Stromal cell of bone marrow (primary cell): ENCODE measurements at places on chromosomes 3 and 15.
A peak's percentile ranks its signal among the peaks of the same experiment; 100 is the strongest.

DNA sequence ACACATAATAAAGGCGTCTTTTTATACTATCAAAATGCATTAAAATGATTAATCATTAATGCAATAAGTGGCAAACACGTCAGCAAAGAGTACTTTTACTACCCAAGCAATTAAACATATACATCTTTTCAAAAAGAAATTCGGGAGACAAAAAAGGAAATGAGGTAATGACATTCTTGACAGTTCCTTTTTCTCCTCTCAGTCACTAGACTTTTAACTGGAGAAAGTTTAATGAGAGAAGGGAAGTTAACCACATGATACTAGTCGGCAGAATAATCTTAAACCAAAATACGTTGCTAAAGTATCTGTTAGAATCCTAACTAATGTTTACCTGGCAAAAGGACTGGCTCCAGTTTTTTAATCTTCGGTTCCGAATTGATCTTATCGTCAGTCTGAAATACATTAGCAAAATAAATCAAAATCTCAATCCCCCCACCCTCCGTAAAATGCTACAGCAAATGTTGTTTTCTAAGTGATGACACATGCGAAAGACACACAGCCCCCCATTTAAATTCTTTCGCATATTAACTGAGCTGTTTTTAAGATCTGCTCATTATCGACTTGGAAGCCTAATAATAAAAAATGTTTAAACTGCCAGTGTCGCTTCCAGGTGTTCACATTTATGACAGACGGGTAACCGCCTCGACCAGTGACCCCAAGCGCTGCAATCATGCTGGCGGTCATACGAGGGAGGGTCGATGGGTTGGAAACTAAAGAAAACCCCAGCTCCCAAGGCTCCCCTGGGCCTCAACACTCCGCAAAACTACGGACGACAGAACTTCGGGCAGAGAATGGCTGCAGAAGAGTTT, 778 bp downstream of the MTMR10 start:
- DNase-seq, result no peak

DNA sequence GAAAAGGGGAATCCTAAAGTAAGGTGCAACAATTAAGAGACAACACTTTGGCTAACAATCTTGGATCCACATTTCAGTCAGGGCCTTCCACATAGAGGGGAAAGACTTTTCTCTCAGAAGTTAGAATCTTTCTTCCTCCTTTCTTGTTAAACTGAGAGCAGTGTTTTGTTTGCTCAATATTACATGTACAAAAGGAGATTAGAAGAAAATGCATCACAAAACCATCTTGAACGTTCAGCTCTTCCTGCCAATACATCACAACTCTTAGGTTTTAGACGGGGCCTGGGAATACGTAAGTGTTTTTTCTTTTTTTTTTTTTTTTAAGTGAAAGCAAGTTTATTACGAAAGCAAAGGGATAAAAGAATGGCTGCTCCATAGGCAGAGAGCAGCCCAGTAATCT, 39.1 kb downstream of the MAP2K1 start:
- no peak for DNase-seq

DNA sequence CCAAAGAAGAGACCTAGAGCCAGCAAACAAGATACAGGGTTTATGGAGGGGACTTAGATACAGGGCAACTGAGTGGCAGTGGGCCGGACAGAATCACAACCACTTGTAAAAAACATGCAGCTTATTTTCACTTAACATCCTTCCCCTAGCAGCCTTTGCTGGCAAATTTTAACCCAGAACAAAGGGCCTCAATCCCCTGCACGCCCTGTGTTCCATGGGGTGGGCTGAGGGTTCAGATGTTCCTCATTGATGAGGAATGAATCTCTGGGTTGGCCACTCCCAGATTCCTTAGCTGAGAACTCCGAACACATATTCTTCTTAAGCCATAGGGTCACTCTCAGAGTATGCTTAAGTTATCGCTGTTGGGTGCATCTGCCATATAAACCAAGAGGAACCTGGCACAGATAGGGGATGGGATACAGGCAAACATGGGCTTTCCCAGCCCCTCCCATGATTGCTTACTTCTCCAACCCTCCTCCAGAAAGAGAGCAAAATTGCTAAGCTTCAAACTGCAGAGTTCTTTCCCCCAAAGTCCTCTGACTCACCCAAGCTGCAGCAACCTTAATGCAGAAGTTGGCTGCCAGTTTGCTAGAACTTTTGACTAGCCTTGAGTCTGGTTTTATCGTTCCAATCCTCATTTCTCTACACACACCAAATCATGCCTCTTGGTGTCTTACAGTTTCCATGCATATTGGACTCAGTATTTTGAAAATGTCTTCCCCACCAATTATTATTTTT, 146.9 kb downstream of the CD47 start:
- peak; percentile 47 for DNase-seq

DNA sequence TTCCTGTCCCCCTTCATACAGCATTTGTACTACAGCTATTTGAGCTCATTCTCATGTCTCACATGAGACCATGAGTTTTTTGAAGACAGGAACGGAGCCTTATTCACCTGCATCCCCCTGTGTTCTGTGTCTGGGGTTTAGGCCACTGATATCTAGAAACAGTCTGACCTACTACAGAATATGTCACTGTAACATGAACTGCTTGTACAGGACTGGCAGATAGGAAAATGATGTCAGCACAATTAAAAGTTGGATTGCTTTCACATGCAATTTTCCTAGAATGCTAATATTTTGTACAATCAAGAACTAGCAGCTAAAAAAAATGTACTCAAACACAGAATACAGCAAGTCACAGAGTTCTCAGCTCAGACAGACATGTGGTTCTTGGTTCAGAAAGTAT, 90.8 kb upstream of the FGF12 start:
- no peak for DNase-seq

DNA sequence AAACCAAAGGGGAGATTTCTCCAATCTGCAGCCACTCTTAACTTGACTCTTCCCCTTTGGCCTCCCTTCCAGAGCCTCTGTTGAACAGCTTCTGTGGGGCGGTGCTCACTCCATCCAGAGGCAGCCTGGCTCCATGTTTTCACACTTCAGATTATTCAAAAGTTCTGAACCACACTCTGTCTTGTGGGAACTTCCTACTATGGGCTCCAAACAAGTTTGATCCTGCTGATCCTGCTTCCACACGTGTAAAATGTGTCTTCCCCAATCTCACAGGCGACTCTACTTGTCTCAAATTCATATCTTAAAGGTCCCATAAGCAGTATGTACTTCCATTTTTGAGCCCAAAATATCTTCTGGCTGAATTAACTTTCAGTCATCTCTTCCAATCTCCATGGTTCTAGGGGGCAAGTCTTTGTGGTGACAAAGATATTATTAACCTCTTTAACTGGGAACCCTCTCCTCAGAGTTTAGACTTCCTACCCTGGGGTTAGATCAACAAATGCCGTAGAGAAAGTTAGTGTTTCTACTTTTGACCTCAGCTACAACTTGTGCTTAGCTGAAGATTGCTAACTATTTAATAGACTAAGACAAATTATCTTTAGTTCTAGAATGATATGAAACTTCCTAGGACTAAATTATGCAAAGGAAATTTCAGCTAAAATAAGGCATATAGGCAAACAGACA, 176.3 kb upstream of the BCL6 start:
- DNase-seq, result no peak

DNA sequence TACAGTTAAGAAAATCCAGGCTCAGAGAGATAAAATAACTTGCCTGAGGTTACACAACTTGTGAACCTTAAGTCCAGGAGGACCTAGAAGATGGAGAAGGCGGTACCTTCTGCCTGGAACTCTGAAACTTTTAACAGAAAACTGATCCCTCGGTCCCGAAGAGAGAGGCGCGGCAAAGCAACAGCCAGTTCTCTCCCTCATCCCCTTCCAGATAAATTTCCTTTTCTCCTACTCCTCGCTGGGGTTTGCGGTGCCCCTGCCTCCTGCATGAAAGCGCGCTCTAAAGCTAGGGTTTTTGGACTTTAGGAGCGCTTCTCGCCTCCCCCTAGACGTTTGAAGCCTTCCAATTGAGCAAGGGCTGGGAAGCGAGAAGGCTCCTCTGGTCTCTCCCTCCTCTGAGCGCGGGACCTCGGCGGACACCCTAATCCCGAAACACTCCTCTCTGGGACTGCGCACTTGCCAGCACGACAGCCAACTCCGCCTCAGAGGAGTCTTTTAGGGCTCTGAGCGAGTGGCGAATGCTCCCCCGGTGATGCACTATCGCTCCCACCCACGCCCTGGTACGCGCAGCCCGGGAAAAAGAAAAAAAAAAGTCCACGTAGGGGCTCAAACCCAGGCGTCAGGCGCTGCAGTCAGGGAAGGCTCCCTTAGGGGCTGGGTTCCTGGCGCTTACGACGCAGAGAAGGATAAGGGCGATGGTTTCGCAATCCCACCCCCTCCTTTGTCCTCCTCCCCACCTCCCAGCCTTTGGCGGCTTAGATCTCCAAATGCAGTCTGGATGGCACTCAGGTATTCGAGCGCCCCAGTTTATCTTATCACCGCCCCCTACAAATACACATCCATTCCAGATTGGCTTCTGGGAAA, 7.9 kb upstream of the EOMES start:
- no peak for DNase-seq

- DNase-seq, result no peak
Measured at GRCh38 chr15:90760661-90761232, 43.6 kb downstream of the BLM start.

GRCh38 chr15:99983886-99984286, 250.6 kb upstream of the LYSMD4 start:
- DNase-seq, result no peak
